NCI-H1436 (cell line): ENCODE measurements at places on chromosomes 1 and 21.

GRCh38 chr1:158147869-158148268 lies 32.8 kb upstream of the CD1D start:
- no peak for DNase-seq

- DNase-seq: no peak
Observed at GRCh38 chr1:201610858-201611257, 71.9 kb downstream of the NAV1 start.

DNA sequence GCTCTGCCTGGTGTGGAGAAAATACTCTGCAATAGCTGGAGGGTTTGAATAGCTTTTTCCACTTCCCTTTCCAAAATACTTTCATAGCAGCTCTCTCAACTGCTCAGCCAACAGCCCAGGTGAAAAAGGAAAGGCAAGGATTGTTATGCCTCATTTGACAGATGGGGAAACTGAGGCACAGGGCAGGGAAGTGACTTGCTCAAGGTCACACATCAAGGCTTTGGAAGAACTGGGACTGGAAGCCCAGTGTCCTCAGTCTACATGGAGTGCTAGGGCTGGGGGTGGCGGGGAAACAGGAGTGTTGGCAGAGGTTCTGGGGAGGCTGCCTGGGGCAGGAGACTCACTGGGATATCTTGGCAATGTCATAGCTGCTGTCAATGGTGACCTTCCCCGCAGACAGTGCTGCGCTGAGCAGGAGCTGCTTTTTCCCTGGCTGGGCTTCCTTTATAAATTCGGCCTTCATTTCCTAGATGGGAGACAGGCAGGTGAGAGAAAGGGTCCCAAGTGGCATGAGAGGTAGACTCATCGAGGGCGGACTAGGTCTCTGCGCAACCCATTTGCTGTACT lies 4.0 kb downstream of the CHI3L1 start:
- no peak for DNase-seq

DNA sequence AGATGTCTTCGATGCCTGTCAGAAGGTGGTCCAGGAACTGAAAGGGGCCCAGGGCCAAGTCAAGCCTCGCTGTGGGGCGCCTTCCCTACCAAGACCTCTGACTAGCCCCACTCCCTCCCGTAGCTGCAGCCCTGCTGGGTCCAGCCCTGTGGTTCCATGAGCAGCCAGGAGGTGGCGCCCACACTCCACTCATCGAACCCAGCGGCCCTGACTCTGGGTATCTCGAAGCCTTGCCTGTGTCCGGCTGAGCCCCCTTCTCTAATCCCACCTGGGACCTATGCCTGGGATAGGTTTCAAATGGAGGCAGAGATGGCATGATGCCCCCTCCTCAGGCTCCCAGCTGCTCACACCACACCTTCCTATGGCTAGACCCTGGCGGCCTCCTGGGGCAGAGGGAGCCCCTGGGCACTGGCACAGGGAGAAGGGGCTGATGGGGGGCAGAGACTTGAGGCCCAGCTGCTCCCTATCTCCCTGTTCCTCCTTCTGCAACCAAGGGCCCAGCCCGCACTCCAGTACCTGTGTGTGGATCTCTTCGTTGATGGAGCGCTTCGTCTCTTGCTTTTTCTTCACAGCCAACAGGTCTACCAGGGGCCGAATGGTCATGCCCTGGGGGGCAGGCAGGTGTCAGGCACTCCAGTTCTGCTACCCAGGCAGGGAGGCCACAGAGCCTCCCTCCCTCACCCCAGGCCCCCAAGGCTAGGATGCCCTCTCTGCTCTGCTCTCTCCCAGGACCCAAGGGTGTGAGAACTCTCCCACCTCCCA lies 52.0 kb downstream of the SLC9A1 start:
- peak; percentile 65 for DNase-seq

- DNase-seq: no peak
Observed at GRCh38 chr1:111448482-111448917, 556 bp downstream of the WDR77 start.

- DNase-seq: no peak
Observed at GRCh38 chr1:5597171-5597850, 394.9 kb downstream of the NPHP4 start.

GRCh38 chr21:42459546-42460215 lies 36.3 kb downstream of the RSPH1 start:
- no peak for DNase-seq

DNA sequence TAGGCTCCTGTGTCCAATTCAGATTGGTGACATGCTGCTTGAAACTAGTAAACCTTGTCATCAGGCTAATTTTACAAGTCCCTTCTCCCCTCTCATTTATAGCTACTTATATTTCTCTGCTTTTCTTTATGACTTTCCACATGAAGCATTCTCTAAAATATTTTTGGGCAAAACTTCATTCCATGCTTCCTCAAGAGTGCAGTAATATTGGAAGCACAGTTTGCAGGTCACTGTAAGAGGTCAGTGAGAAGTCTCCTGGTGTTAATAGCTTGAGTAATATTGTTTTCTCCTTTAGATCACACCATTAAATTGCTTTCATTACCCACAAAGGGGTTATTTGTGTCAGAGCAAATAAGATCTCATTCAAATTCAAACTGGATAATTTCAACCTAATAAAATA lies 46.6 kb downstream of the LPAR3 start:
- no peak for DNase-seq

DNA sequence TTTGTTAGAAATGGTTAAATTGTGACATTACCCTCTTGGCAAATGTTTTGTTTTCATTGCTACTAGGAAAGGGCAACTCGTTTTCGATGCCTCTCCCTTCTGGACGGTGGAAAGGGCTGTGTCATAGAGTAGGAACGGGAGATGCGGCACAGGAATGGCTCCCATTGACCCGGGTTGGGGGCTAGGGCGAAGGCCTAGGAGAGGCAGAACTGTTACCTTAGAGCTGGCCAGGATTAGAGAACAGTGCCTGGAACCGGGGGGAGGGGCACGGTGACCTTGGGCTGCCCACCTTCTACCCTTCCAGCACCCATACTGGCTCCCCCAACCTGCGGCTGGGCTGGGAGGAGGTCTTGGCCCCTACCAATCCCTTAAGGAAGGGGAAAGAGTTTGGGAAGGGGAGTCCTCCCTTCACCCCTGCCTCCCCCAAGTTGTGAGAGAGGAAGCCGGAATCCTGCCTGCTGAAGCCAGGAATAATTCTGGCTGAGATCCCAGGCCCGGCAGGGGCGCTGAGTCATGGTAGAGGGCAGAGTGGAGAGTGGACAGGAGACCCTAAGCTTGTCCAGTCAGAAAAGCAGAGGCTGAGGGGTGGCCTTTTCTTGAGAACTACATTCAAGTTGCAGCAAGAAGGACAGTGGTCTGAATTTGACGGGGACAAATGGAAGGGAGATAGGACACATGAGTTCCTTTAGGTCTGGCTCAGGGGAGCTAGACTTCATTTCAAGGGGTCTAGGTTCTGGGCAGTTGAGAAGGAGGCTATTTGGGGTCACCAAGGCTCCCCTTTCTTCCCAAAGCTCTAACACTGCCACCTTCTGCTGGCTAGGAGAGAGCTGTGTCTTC lies 8.2 kb downstream of the LMNA start:
- no peak for DNase-seq

DNA sequence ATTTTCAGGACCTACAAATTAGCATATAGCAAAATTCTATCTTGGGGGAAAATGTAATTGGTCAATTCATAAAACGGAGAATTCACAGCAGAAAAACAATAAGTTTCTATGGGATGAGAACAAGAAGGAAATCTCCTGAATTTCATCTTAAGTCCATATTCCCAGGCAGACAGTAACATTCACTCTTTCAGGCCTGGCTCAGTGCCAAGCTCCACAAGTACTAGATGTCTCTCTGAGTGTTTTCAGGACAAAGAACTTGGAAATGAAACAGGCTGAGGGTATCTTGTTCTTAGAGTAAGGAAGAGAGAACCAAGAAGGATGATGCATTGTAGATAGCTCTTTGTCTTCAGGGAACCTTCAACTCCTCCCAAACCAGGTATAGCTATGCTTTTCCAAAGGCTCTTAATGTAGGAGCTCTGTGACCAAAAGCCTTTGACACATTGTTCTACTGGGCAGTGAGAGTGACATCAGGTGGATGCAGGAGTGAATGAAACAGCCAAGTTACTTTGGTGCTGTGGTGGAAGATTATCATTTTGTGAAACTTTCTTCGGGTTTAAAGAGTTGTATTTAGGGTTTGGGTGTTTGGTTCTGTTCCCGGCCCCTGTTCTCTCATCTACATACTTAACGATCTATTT lies 298.3 kb downstream of the GPATCH2 start:
- no peak for DNase-seq

GRCh38 chr1:9027307-9027706 lies 1.1 kb upstream of the SLC2A7 start:
- no peak for DNase-seq

DNA sequence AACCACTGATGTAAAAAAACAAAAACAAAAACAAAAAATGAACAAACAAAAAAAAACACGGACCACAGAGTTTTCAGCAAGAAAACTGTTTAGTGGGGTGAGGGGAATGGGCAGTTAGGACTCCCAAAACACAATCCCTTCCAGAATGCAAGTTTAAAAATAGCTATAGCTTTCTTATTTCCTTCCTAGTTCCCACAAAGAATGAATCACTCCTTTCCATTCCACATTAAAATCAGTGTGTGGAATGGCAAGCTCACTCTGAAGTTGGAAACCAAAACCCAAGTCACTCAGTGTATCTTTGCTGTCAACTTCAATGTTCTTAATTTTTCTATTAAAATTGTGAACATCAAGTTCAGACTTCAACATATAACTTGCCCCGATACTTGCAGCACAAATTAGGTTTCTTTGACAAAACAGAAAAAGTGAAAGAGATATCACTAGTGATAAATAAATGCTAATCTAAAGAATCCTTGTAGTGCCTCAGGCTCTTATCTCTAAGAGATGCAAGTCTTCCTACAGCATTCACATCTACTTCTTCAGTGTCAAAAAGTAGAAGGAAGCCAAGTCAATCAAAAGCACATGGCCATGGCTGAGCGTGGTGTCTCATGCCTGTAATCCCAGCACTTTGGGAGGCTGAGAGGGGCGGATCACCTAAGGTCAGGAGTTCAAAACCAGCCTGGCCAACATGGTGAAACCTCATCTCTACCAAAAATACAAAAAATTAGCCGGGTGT lies 45.5 kb downstream of the TOR3A start:
- DNase-seq: no peak
